GOT3 (cell line): ENCODE measurements at places on chromosomes 1 and 21.

GRCh38 chr1:224727351-224728289, 111.5 kb downstream of the CNIH3 start:
- no peak for DNase-seq

GRCh38 chr1:155254228-155254713, 1.0 kb downstream of the ENTREP3 start:
- no peak for DNase-seq

DNA sequence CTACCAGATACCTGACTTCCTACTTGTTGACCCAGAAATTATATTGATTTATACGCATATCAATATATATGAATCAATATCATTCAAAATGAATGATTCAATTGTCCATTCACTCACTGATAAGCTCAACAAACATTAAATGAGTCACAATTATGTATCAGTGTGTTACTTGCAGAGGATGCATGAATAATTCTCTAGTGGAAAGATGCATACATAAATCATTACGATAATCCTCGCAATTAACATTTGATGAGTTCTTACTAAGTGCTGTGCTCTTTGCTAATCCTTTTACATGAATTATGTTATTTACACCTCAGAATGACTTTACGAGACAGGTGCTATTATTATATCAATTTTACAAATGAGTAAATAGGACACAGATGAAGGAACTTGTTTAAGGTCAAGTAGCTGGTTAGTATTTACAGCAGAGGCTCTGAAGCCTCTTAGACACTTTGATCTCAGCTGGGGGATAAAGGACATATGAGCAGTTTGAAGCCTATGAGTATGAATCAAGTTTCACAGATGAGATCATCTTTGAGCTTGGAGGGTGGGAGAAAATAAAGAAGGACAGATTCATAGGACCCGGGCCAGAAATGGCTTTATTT, 112.8 kb upstream of the ADAMTS5 start:
- no peak for DNase-seq

GRCh38 chr21:42438316-42439205, 34.9 kb downstream of the UBASH3A start:
- DNase-seq, result no peak

DNA sequence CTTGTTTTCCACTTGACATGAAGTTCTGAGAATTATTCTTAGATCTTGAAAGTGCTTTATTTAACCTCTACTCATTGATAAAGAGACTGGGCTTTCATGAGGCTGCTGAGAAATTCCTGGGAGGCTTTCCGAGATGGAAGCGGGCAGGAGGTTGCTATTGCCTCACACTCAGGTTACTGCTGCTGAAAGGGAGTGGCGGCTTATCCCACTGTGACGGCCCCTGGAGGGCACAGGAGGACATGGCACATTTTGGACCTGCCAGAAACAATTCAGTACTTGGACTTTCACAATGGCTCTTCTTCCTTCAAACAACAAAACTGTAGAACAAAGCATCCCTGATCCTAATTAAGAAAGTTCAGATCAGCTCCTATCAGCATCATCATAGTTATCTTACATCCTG, 16.2 kb upstream of the MARK1 start:
- DNase-seq, result no peak

DNA sequence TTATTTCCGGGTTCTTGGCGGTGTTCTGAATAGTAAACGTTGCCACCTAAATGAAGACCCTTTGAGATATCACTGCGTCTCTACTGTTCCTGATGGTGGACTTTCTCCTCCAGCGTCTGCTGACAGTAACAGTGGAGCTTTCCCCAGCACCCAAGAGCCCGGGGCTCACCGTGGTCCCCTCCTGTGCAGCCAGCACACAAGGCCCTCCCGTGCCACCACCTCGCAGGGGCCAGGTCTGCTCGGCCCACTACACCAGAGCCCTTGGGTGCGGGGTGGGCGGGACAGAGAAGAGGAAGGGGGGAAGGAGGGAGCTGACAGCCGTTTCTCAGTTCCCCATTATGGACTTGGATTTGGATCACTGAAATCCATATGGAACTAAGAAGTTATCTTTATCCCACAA, 61.2 kb upstream of the TRAPPC10 start:
- DNase-seq, result no peak

DNA sequence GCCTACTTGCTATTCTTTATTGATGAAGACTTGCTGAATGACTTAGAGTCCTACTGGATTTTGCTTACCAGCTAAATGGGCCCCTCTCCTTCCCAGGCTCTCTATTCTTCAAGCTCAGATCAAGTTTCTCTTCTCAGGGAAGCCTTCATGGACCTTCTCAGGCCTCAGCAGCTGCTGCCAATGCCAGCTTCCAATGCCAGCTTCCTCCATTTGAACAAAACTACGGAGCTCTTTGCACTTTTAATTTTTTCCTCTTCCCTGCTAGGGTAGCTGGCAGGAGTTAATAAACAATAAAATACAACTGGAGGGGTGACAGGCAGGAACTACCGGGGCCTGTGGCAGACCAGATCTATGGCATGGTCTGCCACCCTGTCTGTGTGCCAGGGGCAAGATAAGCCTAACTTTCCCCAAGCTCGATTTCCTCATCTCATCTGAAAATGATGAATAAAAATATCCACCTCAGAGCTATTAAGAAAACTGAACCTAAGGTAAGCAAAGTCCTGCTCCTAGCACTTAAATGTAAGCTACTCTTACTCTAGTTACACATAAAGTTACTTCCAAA, 995 bp upstream of the IPO13 start:
- no peak for DNase-seq
